ENCODE measurements at places on chromosomes 11 and 22.

DNA sequence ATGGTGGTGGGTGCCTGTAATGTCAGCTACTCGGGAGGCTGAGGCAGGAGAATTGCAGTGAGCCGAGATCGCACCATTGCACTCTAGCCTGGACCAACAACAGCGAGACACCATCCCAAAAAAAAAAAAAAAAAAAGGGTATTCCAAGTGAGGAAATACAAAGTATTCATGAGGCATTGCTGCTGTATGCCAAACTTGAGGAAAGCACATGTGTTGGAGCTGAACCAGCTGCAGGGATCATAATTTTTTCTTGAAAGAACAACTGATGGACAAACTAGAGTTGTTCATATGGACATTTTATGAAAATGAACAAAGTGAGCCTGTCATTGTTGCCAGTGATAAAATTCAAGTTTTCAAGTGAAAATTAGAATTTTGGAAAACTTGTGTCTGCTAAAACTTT is 15.8 kb downstream of the MARK2 start:
- DNase-seq: no peak

DNA sequence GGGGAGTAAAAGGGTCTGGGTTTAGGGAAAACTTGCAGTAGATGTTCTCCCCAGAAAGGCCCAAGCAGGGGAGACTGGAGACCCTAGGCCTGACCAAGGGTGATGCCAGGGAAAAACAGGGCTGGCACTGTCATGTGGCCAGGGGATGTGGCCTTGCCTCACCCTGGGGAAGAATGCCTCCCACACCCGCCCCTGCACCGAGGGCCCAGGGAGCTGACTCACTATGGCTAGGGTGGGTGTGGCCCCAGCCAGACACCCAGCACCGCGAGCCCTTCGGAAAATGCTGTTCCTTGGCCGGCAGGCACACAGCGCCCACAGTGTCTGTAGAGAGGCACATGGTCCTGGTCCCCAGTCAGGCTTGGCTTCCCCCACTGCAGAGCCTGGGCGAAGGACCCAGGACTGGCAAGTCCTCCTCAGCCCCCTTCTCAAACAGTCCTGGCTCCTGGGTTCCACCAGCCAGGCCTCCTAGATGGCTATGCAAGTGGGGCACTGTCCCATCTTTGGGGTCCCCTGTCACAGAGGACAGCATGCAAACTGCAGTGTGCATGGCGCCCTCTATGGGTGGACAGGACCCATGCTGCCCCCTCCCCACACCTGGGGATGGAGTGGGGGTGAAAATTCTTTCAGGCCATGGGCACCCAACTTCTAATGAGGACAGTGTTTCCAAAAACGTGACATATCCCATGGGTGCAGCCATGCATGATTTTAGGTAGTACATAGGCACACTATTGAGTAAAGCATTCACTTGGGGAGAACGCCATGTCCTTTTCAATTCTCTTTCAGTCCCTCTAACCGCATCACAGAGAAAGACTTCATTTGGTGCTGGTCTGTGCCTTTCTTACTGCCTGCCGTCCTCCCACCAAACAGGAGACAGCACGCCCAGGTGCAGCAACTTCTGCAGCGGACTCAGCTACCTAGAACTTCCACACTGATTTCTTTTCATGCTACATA is 15.2 kb downstream of the TMPRSS5 start:
- peak; percentile 96 for DNase-seq

GRCh38 chr11:34366522-34366921 is 8.7 kb upstream of the ABTB2 start:
- peak; percentile 24 for DNase-seq

GRCh38 chr22:19909350-19910179 is 32.0 kb upstream of the COMT start:
- peak; percentile 69 for DNase-seq

GRCh38 chr11:116731097-116731761 is 41.6 kb downstream of the BUD13 start:
- DNase-seq: peak; percentile 40

DNA sequence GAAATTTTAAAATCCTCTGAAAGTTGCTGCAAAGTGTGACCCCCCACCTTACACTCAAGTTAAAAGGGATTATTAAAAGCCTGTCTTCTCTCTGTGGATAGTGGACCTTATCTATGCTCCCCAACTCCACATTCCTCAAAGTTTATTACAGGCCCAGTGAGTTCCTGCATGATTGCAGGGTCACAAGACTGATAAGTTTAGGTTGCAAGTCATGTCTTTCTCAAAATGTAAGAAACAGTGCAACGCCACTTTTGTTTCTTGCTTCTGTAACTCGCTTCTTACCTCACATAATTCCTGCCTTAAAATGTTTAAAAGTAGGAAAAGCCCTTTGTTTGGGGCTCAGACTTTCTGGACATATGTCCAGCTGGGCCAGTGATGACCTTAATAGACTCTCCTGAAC is 38.4 kb upstream of the GLYAT start:
- DNase-seq: no peak

Measured in HT1080 (cell line).